Brain (organoid and tissue), 16 donors: ENCODE measurements at places on chromosomes 6 and 20.

GRCh38 chr6:131054392-131055250 lies 8.4 kb downstream of the EPB41L2 start:
- DNase-seq = no peak

GRCh38 chr6:64170316-64170715 lies 534.7 kb downstream of the PHF3 start:
- peak; percentile 7 for DNase-seq

- DNase-seq = peak; percentile 55
Observed at GRCh38 chr6:44304282-44305199, 8.6 kb downstream of the AARS2 start.

GRCh38 chr6:8246403-8246802 lies 144.1 kb upstream of the EEF1E1 start:
- DNase-seq = no peak

DNA sequence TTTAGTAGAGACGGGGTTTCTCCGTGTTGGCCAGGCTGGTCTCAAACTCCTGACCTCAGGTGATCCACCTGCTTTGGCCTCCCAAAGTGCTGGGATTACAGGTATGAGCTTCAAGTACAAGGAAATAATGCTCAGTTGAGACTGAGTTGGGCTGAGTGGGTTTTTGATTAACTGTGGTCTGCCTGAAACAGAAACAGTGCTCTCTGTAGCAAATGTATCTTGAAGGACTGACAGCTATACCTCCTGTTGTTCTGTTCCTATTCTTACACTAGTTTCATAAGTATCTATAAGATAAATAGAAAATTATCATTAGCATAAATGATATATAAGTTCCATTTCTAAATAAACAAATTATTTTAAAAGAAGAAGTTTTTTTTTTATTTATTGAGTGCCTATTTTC lies 142.8 kb upstream of the PTPRK start:
- no peak for DNase-seq

DNA sequence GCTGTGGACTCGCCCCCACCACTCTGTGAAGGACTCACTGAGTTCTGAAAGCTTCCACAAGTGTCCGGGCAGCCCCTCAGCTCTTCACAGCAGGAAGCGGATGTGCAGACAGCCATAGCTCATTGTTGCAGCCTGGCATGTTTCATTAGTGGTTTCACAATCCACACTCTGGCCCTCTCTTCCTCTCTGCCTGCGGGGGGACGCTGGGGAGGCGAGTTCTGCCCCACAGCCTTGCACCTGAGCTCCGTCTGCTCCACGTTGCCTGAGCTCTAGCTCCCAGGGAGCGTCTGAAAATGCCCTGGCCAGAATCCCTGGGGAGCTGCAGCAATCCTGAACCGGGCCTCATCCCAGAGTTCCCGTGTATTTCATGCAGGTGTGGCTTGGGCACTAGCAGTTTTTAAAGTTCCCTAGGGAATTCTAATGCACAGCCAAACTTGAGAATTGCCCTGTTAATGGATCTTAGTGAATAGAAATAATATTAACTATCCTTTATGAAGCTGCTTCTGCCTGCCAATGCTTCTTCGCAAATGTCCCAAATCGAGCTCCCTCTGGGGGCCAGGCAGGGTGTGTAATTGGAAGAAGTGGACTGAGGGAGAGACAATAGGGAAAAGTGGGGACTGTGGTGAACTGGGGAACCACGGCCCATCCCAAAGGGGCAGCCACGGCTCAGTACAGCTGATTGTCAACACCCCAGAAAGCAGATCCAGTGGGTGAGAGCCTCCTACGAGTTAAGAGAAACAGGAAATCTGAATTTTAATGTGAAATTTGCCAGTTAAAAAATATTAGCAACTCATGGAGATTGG lies 51.5 kb downstream of the CTCFL start:
- DNase-seq = no peak

- DNase-seq = no peak
Observed at GRCh38 chr6:21159465-21159864, 434.1 kb upstream of the SOX4 start.

DNA sequence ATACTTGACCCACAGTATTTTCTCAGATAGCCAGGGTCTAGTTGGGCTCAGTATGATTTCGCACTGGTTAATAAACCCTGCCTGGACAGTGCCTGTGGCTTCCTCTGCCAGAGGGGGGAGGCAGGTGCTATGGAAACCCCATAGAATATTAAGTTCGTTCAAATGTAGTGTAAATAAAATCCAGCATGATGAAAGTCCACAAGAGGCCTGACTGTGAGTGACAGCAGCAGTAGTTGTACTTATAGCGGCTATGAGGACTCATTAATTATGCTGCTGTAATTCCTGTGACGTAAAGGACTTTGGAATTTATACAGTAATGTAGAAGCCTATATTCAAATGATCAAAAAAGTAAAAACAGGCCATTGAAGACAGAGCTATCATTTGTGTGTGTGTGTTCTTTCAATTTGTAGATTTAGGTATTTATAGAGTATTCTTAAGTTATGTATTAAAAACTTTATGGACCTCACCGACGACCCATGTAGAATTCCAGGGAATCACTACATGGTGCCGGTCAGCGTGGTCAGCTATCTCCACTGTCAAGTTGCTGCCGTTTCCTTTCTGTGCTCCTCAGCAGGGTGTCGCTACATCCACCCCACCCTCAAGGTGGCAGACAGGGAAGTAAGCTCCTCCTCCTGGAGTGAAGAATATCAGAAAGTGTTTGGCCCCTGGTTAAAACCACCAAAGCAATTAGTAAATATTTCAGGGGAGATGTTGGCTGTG lies 10.0 kb downstream of the PYGB start:
- no peak for DNase-seq

DNA sequence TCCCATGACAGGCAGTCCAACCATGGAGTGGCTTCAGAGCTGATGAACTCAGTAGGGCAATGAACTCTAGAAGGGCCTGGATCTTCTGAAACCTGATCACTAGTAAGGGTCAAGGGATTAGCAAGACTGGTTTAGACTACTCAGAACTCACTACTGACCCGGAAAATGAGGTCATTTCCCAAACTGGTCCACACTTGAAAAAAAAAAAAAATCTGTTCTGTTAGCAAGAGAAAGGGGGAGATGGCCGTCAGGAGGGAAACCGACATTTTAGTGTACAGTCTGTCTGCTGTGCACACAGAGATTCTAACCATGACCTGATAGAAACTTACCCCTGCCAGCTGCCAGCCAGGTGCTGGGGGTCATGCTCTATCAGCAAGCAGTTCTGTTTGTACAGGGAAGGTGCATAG lies 262.4 kb upstream of the AGPAT4 start:
- no peak for DNase-seq

- peak; percentile 33 for DNase-seq
Observed at GRCh38 chr6:169371344-169372127, 117.9 kb upstream of the THBS2 start.

GRCh38 chr6:27267857-27268434 lies 20.4 kb downstream of the PRSS16 start:
- DNase-seq = no peak

- DNase-seq = no peak
Observed at GRCh38 chr6:83592770-83593394, 80.5 kb downstream of the PRSS35 start.

DNA sequence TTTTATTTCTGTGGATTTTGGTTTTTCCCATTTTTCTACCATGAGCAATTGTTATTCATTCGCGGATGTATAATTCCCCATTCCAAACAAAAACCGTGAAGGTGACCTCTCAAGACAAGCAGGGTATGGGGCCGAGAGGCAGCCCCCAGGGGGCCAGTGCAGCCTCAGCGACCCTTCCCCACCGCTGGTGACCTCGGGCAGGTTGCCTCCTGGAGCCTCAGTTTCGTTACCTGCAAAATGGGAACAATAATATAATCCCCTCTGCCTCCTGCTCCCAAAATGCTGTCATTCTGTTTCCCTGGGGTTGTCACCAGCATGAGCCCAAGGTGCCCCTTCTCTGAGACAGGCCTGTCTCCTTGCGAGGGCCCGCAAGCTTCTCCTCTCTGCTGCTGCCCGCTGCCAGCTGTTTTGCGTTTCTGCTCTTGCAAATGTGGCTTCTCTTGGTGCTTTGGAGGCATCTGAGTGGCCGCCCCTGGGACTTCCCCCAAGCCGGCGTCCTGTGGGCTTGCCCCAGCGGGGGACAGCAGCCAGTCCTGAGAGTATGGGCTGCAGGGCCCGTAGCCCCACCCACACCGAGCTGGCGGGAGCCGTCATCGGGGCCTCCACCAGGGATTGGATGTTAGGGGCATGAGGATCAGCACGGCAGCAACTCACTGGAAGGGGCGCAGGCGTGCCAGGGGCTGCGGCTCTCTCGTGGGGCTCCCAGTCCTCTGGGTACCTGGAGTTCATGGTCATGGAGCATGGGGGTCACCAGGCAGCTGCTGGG lies 161.9 kb downstream of the TAF4 start:
- no peak for DNase-seq

DNA sequence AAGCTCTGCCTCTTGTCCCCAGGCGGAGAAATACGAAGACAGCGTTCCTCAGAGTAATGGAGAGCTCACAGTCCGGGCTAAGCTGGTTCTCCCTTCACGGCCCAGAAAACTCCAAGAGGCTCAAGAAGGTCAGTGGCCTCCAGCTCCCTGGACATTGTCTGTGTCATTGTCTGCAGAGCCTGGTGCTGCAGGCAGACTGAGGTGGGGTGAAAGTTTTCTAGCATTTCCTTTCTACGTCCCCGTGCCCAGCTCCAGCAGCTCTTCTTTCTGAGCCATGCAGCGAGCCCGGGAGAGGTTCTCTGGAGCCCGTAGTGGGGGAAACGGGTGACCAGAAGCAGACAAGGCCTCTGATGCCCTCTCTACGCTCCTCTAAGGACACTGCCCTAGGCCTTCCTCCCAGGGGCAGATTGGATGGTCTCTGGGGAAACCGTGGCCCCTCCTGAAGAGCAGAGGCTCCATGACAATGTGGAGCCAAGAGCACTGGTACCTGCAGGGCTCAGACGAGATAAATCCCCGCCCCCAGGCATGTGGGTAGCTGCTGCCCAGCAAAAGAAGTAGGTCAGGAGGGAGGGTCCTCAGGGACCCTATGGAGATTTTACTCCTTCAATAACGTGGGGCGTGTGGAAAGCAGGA lies 58.4 kb downstream of the EZR start:
- DNase-seq = no peak

DNA sequence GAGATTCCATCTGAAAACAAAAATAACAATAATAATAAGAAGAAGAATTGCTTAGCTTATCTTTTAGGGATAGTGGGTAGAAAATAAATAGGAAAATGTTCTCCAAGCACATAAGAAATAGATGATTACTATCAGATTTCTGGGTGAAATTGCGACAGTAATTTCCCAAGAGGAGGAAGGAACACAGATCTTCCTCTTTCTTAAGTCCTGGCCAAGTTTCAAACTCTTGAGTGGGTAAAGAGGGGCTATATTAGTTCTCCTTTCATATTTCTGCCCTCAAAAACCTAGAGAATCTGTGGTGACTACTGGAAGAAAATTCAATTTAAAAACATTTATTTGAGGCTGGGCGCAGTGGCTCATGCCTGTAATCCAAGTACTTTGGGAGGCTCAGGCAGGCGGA lies 63.7 kb downstream of the PHACTR2 start:
- DNase-seq = no peak

DNA sequence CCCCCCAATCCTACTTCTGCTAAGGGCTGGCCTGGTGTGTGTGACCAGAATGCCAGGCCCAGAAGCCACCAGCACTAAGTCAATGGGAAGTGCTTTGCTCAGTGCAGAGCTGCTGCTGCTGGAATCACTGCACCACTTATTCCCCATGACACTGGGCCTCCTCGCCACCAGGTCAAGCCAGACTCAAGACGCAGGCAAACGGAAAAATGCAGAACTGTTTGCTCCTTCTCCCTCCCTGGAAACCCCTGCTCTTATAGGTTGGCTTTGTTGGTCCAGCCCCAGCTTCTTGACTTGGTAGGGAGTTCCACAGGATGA lies 121.9 kb downstream of the PHACTR3 start:
- DNase-seq = no peak

DNA sequence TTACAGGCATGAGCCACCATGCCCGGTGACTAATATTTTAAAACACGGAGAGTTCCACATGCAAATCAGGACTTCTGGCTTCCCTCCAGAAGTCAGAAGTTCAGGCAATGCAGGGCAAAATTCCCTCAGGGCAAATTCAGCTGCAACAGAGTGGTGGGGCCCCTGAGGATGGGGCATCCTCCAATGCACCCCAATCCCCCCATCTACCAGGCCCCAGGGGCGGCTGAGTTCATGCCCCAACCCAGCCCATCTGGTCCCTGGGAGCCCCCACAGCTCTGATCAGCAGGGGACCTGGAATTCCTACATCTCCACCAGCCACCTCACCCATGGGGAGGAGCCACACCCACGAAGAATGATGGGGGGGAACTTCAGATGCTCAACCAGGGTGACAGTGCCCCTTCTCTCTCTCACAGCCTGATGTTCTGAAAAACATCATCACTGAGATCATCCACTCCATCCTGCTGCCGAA lies 22.6 kb downstream of the BPIFB1 start:
- DNase-seq = no peak

- peak; percentile 10 for DNase-seq
Observed at GRCh38 chr6:3623451-3624249, 127.9 kb downstream of the PXDC1 start.

DNA sequence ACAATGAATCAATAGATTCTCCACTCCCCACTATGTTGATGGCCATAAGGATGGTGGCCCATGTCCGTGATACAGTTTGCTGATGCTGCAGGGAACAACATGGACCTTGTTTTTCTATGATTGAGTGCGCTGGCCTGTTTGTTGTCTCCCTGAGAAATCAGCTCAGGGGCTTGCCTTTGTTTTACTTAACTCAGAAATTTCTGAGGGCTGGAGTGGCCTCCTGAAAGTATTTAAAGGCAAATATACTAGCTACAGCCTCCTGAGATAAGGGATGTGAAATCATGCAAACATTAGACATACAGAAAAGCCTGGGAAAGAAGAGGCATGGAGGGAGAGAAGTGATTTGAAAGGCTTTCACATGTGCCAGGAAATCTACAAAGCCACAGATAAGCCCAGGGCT lies 170.3 kb upstream of the FLRT3 start:
- DNase-seq = no peak

- peak; percentile 71 for DNase-seq
Observed at GRCh38 chr6:101465863-101466262, 72.4 kb downstream of the GRIK2 start.

DNA sequence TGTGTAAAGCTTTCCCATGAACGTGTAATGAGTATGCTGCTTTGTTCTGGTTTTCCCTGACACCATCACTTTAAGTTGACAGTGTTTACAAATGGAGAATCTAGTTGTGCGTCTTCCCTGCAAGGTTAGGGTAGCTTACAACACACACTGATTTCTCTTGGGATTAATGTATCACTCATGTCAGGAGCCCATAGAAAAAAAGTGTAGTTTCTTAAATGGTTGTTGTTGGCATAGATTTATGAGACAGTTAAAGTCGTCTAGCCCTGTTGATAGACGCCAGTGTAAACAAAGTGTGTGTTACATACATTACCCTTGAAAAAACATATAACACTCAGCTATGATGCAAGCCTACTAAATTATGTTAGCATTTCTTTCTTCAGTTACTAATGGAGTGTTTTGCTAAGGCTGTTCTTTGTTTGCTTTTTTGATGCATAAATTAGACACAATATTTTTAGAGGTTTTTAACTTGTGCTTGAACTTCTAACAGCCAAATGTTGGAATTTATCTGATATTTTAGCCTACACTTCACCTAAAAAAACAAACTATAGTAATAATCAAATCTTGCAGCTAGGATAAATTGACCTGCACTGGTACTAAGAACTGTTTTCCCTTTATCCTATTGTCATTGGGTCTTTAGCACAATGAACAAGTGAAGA lies 88.6 kb downstream of the RNF217 start:
- no peak for DNase-seq
